ENCODE measurements at places on chromosomes 3 and 15.
A peak's percentile ranks its signal among the peaks of the same experiment; 100 is the strongest.

DNA sequence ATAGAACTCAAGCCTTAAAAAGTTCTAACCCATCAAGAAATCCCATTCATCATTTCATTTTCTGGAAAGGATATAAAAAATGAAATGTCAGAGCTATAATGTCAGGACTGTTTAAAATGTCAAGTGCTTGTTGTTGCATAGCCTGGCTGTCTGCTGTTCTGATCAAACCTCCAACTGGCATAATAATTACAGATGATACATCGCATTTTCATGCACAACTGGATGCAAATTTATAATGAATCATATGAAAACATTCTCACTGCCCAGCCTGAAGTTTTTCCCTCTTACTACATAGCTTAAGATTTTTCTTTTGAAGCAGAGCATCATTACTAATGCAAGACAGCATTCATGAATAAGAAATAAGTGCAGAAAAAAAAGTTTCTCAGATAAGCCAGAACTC lies 46.5 kb downstream of the GUCA1C start:
- DNase-seq = no peak

GRCh38 chr3:25910997-25911396 lies 121.1 kb downstream of the OXSM start:
- peak; percentile 24 for DNase-seq

GRCh38 chr15:95758851-95759250 lies 571.6 kb upstream of the NR2F2 start:
- DNase-seq = no peak

DNA sequence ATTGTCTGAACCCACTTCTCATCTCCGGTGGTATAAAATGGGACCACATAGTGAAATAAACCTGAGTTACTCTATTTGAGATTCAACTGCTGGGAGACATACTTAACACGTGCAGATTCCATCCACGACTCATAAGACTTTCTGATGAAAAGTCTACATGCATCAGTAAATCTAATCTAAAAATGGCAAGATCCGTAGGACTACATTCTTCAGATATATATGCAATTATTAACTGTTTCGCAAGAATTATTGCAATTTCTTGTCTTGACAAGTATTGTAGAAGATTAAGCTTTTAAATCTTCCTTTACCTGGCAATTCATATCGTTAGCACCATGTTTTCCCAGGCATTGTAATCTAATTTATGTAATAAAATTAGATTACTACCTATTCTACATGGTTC lies 718.7 kb upstream of the CBLB start:
- no peak for DNase-seq

- no peak for DNase-seq
Observed at GRCh38 chr15:68334661-68335124, 57.1 kb downstream of the FEM1B start.

DNA sequence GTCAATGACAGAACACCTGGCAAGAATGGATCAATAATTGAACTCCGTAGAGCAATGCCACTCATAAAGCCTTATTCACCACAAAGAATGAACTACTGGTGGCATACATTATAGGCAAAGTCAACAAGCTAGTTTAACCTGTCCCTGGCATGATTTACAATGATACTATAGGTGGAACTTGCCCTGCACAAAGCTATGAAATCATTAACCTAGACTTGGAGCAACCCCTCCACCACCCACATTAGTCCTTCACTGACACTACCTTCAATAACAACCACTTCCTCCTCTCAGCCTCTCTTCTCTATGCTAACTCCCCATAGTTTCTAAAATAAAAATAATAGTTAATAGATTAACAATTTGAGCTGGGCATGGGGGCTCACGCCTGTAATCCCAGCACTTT lies 54.4 kb downstream of the ACAP2 start:
- no peak for DNase-seq

DNA sequence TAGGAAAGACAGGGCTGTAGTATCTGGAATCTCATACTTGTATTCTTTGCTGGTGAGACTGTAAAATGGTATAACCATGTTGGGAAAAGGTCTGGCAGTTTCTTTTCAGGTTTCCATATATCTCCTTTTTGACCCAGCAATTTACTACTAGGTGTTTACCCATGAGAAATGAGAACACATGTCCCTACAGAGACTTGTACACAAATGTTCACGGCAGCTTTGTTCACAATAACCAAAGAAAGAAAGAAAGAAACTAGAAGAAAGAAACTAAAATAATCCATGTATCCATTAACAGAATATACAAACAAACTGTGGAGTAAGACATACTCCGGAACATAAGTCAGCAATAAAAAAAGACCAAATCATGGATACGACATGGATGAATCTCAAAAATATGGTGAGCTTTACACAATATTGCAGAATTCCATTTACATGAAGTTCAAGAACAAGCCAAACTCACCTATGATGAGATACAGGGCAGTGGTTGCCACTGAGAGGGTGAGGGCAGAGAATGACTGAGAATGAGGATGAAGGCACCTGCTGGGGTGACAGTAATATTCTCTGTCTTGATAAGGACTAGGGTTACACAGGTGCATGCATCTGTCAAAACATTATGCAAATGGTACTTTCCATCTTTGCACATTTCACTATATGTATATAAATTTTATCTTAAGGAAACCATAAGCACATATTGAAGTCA lies 2.7 kb downstream of the RFTN1 start:
- DNase-seq = no peak

- DNase-seq = no peak
Observed at GRCh38 chr3:195897081-195897852, 11.1 kb downstream of the TNK2 start.

- DNase-seq = no peak
Observed at GRCh38 chr3:173221010-173221409, 80.0 kb upstream of the SPATA16 start.

GRCh38 chr15:91710080-91710698 lies 143.3 kb upstream of the SLCO3A1 start:
- no peak for DNase-seq

- DNase-seq = no peak
Observed at GRCh38 chr3:143302638-143303171, 183.1 kb downstream of the CHST2 start.

- no peak for DNase-seq
Observed at GRCh38 chr3:43786102-43786501, 95.4 kb downstream of the ABHD5 start.

GRCh38 chr15:69826819-69827175 lies 270.9 kb downstream of the TLE3 start:
- DNase-seq = no peak

DNA sequence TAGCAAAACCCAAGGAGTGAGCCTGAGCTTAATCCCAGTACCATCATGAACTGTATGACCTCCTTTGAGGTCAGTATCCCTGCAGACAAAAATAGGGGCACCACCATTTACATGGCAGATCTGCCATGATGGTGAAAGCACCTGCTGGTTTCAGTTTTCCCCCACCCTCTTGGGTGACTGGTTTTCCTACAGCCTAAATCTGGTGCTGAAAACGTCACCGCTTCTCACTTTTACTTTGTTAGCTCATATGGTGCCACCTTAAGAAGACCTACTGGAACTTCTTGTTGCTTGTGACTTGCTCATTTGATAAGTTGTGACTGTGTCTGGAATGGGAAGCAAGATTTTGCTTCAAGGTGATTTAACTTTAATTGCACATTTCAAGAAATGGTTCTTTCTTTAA lies 5.1 kb downstream of the PPP1R2 start:
- DNase-seq = no peak

DNA sequence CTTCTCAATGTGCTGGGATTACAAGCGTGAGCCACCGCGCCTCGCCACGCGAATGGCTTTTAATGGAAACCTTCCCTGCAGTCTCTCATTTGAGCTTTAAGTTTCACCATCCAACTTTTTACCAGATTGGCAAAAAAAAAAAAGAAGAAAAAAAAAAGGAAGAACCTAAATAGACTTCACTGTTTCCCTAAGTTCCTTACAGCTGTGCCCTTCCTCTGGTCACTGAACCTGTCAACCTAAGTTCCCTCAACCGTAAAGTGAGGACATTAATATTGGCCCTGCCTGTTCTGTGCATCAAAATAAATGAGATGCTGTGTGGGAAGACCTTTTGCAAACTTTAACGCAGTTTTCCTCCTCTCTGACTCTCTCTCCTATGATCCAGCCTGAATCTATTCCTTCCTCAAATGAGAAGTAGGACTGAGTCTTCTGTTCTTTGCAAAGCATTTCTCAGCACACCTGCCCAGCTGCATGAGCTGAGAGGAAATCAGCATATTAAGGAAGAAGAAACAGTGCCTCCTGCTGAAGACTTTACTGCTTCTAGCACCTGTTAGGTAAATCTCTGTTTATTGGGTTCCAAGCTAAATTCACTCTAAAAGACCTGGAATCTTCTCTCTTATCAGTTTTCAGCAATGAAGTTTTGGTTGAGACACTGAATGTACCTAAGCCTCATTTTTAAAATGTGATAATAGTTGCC lies 99.6 kb upstream of the ETV5 start:
- DNase-seq = no peak

DNA sequence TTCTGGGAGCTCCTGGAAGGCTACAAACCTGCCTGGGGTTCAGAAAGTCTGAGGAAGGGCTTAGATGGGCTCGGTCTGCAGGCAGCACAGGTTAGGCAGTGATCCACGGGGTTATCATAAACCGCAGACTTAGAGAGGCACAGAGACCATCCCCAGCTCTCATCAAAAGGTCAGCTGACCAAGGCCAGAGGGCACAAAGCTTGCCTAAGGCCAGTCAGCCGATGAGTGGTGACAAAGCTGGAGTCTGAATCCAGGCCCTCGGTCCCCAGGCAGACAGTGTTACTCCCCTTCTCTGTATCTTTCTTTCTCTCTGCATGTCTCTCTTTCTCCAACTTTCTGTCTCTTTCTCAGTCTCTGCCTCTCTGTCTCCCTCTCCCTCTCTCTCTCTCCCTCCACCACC lies 56.5 kb downstream of the ADCY5 start:
- peak; percentile 25 for DNase-seq

DNA sequence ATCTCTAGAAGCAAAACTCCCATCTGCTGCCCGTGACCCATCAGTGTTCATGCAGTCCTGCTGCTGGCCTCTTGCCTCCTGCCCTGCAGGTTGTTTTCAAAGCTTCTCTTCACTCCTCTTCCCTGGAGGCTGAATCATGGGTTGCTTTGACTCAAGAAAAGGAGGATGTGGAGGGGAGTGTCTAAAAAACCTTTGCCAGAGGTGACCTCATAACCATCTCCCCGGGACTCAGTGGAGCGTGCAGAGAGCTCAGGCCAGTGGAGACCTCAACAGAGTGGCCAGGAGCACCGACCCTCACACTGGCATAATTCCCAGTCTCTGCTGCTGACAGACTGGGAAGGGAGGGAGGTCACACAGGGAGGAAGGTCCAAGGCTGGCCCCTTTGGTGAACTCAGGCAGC lies 60.9 kb upstream of the ITGA11 start:
- no peak for DNase-seq

GRCh38 chr15:61857169-61857829 lies 202.9 kb downstream of the VPS13C start:
- DNase-seq = no peak

DNA sequence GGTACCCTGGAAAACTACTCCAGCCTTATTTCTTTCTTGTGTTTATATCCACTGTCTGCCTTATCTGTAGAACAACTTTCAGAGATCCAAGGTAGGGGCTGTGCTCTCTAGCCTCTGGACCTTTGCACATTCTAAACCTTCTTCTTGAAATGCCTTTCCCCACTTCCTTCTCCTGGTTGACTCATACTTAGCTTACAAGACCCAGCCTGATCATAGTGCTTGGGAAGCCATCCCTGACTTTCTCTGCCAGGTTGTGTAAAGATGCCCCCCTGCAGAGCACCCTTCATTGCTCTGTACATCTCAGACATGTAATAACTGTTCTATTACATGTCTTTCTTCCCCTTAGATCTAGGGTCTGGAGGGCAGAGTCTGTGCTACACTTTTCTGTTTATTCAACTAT lies 50.1 kb downstream of the PPM1L start:
- no peak for DNase-seq

GRCh38 chr15:71198846-71199245 lies 83.6 kb downstream of the THSD4 start:
- DNase-seq = no peak

DNA sequence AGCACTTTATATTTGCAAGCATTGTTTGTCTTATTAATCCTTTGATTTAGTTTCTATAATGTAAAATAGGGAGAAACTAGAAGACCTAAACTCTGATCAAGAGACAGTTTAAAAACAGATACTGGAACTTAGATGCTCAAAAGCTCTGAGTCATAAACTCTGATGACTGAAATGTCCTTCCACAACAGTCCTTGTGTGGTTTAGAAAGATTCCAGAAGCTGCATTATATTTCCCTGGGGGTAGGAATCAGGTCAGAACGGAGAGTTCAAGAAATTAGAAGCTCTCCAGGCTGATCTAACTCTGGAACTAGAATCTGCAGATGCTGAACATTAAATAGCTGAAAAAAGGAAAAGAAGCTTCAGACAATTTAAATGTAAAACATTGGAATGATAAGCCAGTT lies 18.3 kb upstream of the ONECUT1 start:
- DNase-seq = no peak

GRCh38 chr3:144746631-144747030 lies 775.0 kb downstream of the DIPK2A start:
- DNase-seq = no peak

GRCh38 chr15:101499863-101500713 lies 10.6 kb upstream of the PCSK6 start:
- DNase-seq = no peak

- no peak for DNase-seq
Observed at GRCh38 chr3:195709676-195710085, 11.1 kb upstream of the MUC20 start.

- DNase-seq = peak; percentile 18
Observed at GRCh38 chr15:92733934-92734521, 78.5 kb upstream of the FAM174B start.

DNA sequence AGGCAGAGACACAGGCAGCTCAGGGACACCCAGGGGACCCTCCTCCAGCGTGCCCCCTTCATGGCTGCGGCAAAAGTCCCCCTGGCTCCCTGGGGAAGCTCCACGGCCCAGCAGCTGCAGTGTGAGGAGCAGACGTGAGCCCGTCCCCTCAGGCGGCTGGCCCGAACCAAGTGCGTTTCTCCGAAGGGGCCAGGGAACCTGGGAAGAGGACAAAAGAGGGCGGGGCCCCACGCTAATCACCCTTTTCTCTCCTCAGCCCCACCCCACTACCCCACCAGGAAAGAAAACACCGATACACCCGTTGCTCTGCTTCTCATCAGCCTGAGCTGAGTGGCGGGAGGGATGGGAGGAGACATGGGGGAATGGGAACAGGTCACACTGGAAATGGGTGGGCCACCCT lies at the start of gene MUC4:
MUC4 (minus strand) TSS at position 174 of the 400 bp plus-strand sequence; CDS start at position 62, 112 bp downstream.
- peak; percentile 22 for DNase-seq

DNA sequence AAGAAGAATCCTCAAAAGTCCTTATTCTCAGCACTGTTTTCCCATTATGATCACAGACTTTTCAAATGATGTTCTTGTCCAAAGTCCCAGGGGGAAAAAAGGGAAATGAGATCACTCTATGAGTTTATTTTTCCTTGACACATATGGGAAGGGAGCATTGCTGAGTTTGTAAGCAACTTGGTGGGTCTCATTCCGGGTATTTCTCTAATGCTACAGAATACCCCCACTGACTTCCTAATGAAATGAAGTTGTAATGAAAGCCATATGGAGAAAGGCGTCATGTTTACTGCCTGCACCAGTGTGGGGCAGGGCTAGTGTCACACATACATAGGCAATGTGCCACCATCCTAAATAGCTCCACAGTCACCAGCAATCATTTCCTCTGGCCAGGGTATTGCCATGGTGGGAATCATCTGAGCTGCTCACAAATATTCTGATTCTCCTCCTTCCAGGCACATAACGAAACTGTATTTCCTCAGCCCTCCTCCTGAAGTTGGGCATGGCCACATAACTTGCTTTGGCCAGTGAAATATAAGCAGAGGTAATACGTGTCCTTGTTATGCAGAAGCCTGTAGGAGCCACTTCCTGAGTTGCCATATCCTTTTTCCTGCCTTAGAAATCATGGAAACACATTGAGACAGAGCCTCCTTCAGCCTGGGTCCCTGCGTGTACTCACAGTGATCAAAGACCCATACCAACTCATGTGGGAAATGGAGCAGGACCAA lies 41.0 kb upstream of the C15orf61 start:
- no peak for DNase-seq
